ENCODE measurements at places on chromosomes 11 and 22.

DNA sequence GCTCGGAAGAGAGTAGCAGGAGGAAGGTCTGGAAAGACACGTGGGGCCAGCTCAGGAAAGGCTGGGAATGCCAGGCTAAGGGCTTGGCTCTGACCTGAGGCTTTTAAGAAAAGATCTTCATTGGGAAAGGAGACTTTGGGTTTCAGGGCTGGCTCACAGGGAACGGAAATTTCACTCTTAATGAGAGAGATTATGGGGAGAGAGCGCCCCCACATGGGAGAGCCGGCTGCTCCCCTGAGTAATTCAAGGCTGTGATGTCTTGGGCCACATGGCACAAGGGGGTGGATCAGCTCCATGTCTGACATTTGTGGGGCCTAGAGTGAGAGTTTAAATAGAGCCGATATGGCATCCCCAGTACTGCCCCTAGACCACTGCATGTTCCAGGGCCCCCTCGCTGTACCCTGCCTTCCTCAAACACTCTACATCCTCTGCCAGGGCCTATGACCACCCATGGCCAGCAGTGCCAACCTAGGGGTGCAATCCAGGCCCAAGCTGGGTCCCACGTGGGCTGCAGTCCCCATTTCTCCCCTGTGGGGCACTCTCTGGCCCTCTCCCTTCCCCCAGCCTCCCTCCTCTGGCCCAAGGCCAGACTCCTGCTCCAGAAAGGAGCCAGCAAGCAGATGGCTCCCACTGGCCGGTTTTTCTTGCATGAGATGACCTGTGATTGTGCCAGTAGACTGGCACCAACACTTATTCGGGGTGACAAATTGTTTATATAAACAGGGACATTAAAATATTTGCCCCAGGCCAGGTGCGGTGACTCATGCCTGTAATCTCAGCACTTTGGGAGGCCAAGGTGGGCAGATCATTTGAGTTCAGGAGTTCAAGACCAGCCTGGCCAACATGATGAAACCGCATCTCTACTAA lies 75.2 kb downstream of the ISX start:
- DNase-seq = no peak

- no peak for DNase-seq
Observed at GRCh38 chr22:39188809-39189208, 36.3 kb upstream of the CBX7 start.

GRCh38 chr11:7320306-7320705 lies 68.6 kb downstream of the SYT9 start:
- DNase-seq = no peak

DNA sequence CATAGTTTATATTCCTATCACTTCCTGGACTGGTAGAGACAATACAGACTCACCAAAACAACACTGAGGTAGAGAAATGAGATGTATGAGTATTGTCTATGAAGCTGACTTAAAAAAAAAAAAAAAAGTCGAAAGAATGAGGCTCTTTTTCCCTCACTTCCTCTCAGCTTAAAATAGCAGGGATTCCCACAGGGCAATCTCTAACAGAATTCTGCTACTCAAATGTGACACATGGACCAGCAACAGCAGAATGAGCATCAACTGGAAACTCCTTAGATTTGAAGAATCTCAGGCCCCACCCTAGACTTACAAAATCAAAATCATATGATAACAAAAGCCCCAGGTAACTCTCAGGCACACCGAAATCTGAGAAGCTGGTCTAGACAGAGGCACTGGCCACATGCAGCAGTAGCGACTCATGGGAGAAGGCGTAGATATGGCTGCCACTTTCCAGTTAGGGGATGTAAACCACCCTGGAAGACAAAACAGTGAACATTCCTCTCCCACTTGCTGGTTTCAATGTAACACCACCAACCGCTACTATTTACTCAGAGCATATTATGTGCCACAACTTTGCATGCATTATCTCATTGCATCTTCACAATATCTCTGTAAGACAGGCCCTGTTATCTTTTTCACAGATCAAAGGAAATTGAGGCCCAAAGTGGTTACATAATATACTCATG lies 128.0 kb downstream of the RBFOX2 start:
- DNase-seq = no peak

DNA sequence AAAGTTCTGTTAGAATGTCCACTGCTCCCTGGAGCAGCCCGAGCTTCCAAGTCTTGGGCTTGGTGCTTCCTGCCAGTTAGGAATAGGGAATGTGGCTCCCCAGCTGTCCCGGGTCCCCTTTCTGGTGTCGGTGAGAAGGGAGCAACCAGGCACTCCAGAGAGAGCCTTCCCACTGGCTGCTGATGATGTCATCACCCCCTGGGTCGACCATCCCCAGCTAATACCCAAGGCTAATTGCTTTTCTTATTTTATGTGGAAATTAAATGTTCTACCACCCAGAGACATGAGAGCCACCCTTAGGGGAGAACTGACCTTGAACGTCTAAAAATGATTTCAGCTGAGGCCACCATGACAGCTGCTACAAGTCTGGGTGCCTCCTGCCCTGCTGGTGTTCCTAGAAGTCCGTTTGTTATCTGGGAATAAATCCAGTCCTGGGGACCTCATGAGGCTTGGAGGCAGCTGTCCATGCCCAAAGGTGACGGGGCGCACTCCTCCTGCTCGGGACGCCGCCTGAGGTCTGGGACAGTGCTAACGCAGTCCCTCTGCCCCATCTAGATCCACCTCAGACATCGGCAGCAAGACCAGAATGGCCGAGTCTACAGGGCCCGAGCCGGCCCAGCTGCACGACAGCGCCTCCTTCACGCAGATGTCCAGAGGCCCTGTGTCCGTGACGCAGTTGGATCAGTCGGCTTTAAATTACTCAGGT lies 42.3 kb downstream of the C11orf91 start:
- no peak for DNase-seq

GRCh38 chr11:1070594-1071462 lies 3.8 kb upstream of the MUC2 start:
- no peak for DNase-seq

DNA sequence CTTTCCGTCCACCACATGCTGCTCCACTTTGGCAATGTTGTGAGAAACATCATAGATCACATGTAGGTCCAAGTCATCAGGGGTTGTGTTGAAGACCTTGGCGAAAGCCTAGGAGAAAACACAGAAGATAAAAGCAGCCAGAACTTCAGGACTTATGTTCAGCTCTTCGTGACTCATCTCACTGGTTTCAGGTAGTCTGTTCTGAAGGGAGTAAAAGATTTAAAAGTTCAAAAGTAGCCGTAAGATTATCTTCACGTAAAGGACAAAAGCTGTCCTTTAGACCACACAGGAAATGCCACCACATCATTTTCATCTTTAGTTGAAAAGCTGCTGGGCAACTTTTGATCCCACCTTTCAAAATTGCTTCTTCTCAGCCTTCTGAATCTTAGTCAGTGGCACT lies 16.9 kb downstream of the RTCB start:
- no peak for DNase-seq

DNA sequence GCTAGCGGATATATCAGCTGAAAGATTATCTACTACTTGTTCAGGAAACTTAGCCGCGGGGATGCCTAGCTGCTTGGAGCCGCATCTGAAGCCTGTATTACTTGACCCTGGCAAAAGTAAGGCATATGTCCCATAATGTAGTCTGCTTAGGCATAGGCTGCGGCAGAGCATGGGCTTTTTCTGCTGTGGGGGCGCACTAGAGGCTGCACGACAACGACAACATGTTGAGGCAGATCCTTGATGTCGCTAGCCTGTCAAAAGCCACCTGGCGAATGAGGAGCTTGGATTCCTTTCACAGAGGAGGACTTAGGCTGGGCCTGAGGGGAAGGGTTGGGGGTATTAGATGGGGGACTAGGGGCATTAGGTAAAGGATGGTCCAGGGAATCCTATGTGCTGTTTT lies 1.1 kb upstream of the OR52N2 start:
- DNase-seq = no peak

DNA sequence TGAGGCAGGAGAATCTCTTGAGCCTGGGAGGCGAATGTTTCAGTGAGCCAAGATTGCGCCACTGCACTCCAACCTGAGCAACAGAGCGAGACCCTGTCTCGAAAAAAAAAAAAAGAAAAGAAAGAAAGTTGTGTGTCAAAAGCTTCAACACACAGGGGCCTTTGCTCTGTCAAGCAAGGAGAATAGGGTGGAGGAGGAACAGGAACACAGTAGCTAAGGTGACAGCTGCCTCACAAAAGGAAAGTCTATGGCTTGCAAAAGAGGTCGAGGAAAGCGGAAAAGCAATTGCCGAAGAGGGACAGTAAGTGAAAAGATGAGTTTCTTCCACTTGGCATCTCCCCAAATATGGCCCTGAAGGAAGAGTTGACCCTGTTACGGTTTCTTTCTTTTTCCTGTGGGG lies 26.5 kb upstream of the TMA7B start:
- no peak for DNase-seq

- DNase-seq = no peak
Observed at GRCh38 chr11:113551645-113552044, 76.4 kb upstream of the DRD2 start.

DNA sequence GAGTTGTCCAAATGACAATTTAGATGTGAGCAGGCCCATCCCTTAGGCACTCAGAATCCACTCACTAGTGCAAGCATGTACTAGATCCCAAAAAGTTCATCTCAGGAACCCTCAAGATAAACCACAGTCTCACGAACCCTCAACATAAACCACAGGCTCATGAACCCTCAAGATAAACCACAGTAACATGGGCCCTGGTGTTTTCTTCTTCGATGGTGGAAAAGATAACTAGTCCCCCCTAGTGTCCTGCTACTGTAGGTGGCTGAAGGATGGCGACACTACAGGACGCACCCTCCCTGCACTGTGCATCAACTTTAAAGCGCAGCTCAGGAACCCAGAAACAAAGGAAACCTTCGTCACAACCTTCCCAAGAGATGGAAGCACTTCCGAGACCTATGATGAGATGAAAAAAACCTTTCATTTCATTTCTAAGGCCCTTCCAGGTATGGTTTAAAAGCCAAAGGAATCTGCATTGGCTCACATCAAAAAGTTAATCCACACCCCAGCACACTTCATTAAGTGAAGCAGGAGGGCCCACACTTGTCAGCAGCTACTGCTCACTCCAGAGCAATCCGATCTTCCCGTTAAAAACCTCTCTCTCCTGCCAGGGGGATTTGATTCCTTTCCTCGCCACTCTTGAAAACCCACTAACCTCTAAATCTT lies 2.4 kb downstream of the LARGE1 start:
- DNase-seq = no peak

DNA sequence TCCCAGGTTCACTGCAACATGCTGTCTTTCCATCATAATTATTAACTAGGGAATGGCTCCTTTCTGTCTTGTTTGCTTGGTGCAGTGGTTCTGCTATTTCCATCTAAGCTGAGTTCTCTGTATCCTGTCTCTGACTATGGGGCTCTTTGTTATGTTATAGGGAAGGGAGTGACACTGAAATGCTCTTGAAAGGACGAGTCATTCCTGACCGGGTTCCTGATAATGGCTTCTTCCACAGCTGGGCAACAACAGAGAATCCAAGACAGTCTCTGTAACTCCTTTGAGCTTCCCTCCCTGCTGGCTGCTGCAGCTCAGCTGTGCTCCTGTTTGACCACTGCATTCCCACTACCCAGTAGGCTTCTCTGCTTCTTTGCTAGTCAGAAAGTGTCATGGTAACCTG lies 24.1 kb downstream of the OR2AT4 start:
- no peak for DNase-seq

GRCh38 chr11:43504316-43504950 lies 145.7 kb downstream of the TTC17 start:
- DNase-seq = no peak

DNA sequence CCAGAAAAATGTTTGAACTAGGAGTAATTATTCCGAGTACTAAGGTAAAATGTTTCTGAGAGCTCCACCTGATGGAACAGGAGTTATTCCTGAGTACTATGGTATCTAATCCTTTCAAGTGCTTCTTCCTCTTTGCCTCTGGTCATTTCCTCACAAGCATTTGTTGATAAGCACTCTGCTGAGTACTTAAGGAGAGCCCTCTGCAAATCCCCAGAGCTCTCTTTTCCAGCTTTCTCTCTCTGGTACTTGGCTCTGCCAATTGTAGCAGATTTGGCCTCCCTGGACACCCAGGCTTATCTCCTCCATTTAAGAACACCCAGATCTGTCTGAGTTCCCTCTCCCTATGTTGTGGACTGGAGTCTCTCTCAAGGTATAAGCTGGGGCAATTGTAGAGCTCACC lies 457.0 kb downstream of the MN1 start:
- DNase-seq = no peak

DNA sequence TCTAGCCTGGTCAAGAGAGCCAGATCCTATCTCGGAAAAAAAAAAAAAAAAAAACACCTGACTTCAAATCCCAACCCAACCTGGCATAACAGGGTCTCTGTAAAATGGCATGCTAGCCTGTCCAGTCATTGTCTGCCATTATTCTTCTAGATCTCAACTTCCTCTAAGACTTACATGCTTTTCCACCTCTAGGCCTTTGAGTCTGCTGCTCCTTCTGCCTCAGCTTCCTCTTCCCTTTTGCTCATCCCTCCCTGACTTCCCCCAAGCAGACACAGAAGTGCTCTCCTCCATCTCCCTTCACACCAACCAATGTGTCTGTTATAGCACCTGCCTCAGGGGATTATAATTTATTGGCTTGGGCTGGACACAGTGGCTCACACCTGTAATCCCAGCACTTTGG lies 7.8 kb downstream of the STK33 start:
- no peak for DNase-seq

DNA sequence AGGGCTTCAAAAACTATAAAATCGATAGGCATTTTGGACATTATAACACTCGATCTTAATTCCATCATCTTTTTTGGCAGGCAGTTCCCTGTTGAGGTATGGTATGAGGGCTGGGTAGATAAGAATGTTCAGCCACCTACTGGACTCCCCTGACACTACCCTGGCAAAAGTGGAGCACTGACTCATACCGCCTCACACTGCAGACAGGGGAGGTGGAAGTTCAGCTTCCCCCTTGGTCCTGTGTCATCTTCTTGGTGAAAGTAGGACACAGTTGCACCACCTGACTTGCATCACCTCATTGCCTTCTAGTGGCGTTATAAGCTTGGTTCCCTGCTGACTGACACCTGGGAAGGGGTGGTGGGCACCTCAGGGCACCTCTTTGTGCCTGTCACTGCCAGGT lies 30.4 kb downstream of the PAAF1 start:
- no peak for DNase-seq

- no peak for DNase-seq
Observed at GRCh38 chr11:121626980-121627379, 174.2 kb upstream of the SORL1-AS1 start.

GRCh38 chr11:120612513-120613263 lies 101.1 kb downstream of the GRIK4 start:
- DNase-seq = no peak

DNA sequence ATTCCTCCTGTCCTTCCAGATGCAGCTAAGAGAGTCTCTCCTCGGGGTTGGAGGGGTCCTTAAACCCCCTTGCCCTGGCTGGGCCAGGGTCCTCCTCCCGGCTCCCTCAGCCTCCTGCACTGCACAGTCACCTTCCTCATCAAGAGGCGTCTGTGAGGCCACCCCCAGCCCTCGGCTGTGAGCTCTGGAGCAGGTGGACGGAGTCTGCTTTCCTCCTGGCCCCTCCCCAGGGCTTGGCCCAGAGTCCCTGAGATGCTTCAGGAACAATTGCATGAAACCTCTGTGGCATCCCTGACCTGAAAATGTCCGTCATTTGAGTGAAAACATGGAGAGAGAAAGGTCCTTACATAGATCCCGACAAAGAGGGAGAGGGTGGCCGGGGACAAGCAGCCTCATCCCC lies 6.7 kb upstream of the FGF3 start:
- DNase-seq = no peak

Measured in AG04449 (cell line).